Stimulated activated CD8-positive, alpha-beta memory T cell treated with anti-CD3 and anti-CD28 coated beads, Interleukin-4, amount 100 ng/mL, for 1 hour (primary cell): ENCODE measurements at places on chromosomes 2 and 18.

DNA sequence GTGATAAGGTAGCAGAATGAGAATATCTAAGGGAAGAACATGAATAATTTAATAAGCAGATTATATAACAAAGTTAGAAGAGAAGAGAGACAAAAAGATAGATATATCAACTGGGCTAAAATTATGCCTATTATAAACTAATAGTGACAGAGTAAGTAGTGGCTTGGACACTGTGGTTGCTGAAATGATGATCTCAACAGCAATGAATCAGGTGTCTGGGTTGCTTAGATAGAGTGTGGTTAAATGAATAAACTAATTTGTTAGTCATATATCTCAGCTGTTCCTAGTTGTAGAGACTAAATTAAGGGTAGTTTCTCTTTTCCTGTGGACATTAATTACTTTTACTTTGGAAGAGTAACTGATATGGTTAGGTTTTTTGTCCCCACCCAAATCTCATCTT, 1485.4 kb upstream of the CELF4 start:
- no peak for DNase-seq

DNA sequence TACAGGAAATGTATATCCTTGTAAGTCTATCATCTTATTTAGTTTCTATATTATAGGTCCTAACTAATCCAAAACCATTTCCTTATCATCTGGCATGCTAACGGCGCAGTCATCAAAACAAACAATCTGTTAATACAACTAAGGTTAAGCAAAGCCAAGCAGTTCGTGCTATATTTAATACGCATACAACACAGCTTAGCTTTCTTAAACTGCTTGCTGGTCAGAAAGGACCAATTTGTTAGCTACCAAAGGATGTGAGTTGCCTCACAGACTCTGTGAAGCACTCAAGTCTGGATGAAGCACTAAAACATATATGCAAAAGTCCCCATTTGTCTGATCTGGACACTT, 67.0 kb downstream of the ZEB2 start:
- DNase-seq, result no peak

GRCh38 chr2:160061944-160062291, 497 bp downstream of the PLA2R1 start:
- DNase-seq, result no peak

GRCh38 chr2:602571-603359, 74.4 kb downstream of the TMEM18 start:
- DNase-seq, result no peak

GRCh38 chr2:171939743-171940071, 17.4 kb downstream of the HAT1 start:
- DNase-seq, result no peak

DNA sequence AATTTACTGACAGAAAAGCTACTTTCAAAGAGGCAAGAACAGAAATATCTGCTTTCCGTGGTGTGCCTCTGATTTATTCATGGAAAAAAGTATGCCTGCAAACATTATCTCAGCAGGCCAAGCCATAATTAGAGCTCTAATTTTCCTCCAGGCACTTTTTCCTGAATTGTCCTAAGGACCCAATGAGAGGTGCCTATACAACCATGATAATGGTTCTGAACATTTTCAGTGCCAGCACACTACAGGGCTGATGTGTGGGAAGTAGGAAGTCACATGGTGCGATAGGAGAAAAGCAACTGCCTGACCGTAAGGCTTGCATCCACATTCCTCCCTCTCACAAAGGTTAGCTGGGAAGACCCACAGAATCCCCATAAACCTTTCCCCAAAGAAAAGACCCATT, 45.9 kb upstream of the EGR4 start:
- DNase-seq, result no peak

GRCh38 chr2:224982910-224983711, 59.2 kb downstream of the DOCK10 start:
- no peak for DNase-seq

- DNase-seq, result no peak
Measured at GRCh38 chr2:209977386-209978239, 24.8 kb upstream of the RPE start.

DNA sequence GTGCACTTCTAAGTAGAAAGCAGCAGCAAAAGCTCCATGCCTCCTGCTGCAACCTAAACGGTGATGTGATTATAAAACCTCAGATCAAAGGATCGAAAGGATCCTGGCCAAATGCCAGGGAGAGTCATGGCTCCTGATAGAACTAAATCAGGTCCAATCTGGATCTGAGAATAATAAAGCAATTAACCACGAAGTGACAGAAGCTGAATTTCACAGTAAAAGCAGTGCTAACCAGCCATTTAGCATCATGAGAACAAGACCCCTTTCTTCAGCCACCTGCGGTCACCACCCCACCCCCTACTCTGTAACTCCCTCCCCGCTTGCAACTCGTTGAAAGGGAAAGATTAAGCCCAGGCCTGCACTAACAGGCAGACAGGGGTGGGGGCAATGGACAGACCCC, 748.7 kb downstream of the BCL11A start:
- DNase-seq, result no peak

DNA sequence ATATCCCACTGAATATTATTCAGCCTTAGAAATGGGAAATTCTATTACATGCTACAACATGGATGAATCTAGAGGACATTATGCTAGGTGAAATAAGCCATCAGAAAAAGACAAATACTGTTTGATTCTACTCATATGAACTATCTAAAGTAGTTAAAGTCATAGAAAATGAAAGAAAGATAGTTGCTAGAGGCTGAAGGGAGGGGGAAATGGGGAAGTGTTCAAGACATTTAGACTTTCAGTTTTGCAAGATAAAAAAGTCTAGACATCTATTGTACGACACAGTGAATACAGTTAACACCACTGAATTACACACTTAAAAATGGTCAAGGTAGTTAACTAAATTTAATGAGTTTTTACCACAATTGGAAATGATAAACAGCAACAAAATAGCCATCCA, 835.9 kb upstream of the CHAC2 start:
- DNase-seq, result no peak
